ENCODE measurements at places on chromosomes 3 and 15.

DNA sequence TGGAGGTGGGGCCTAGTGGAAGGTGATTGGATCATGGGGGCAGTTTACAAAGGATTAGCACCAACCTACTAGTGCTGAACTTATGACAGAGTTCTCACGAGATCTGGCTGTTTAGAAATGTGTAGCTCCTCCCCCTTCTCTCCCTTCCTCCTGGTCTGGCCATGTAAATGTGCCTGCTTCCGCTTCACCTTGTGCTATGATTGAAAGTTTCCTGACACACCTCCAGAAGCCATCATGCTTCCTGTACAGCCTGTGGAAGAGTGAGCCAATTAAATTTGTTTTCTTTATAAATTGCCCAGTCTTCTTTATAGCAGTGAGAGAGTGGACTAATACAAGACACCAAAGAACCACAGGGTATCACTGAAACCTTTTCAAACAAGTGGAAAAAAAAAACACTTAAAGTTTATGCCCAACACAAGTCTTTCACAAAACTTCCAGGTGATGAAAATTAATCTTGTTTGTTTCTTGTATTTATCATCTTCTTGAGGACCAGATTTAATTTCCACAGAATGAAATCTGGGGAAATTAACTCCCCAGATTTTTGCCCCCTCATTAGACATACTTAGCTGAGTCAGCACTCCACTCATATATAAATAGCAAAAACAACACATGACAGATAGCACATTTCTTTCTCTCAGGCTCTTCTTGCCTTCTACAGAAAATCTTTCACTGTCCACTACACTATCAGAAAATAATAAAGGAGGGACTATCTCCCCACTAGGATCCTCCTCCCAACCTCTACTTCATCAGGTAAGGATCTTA lies 847.2 kb downstream of the TUSC7 start:
- DNase-seq: no peak

GRCh38 chr3:125010393-125010792 lies 45.4 kb downstream of the HEG1 start:
- DNase-seq: no peak

DNA sequence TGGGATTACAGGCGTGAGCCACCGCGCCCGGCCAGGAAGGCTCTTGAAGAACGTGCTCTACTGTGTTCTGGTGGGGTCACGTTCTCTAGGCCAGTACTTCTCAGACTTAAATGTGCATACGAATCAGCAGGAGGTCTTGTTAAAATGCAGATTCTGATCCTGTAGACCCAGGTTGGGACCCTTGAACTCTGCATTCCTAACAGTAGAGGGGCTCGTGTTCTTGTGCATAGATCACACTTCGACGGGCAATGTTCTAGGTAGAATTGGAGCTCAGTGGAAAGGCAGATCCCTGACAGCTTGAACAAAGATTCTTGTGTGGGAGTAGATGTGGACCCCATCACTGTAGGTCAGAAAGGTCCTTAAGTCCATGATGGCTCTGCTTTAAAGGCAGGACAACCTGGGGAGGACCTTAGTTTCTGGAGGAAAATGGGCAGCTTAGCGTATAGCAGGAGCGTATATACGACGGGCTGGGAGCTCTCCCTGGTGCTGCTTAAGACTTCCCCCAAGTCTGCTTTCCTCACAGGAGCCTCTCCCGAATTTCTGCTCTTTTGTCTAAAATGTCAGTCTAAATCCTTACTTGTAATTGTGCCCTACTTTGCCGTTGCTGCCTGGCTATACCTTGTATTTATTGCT lies 16.9 kb upstream of the FAM81A start:
- peak; percentile 41 for DNase-seq

DNA sequence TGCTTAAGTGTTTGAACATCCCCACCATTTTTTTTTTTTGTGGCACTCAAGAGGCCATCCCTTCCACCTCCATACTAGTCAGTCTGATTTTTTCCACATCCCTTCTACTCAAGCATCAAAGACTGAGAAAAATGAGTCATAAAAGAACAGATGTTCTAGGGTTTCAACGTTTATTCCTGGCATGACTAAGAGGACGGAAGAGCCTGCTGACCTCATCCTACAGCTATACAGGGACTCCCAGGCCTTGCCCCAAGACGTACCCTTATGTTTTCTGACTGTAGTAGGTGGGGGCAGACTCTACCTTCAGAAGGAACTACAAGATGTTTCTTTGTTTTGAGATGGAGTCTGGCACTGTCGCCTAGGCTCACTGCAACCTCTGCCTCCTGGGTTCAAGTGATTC lies 3.3 kb upstream of the ITPKA start:
- DNase-seq: peak; percentile 99

DNA sequence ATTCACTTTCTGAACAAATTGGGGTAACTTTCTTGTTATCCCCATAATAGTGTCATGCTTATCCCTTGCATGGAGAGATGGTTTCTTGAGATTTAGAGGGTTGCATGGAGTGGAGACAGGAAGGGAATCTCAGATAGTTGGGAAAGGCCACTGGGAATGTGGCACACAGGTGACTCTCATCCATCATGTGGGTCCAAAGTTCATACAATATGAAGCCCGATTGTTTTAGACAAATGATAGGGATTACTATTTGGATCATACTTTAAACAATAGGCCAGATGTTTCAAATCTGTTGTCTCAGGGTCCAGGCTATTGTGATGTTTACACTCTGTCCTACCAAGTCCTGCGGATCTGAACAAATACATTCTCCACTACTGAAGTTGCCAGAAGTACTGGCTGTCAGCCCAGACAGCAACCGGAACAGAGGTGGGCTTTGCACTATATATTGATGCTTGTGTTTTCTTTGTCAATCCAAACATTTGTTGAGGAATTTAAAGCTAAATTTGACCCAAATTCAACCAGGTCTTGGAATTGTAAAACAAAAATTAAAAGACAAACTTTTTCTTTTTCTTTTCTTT lies 39.2 kb upstream of the NMNAT3 start:
- no peak for DNase-seq

GRCh38 chr15:100049936-100050876 lies 291.6 kb downstream of the ADAMTS17 start:
- no peak for DNase-seq

DNA sequence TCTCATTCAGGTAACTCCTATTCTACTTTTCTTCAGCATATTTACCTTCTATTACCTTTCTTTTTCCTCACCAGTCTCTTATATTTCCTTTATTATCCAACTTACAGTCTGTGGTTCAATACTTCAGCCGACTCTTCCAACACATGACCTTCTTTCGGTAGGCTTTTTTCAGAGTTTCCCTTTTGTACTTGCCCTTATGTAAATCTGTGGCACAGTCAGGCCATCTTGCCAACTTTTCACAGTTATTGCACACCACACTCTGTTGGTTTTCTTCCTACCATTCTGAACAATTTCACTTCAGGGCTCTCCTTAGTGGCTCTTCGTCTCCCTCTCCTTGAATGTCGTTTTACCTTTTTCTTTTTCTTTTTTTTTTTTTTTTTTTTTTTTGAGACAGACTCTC lies 427.8 kb downstream of the LPP start:
- no peak for DNase-seq

GRCh38 chr15:33584797-33585196 lies 274.0 kb downstream of the RYR3 start:
- peak; percentile 66 for DNase-seq

GRCh38 chr3:38609386-38610111 lies 39.9 kb downstream of the SCN5A start:
- no peak for DNase-seq

DNA sequence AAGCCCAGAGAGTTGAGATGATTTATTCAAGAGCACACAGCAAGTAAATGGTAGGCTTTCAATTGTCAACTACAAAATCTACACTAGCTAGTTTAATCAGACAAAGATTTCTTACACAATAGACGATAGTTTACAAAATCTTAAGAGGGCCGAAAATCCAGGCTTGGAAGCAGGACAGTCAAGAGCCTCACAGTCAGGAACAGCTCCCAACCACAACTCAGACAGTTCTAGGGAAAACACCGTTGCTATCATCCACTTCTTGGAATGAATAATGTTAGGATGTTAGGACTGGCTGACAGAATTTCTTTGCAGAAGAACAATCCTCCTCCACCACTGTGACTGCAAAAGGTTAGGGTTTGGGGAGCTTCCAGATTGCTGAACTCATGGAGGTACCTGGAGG lies 290.8 kb upstream of the ZPLD1 start:
- no peak for DNase-seq

DNA sequence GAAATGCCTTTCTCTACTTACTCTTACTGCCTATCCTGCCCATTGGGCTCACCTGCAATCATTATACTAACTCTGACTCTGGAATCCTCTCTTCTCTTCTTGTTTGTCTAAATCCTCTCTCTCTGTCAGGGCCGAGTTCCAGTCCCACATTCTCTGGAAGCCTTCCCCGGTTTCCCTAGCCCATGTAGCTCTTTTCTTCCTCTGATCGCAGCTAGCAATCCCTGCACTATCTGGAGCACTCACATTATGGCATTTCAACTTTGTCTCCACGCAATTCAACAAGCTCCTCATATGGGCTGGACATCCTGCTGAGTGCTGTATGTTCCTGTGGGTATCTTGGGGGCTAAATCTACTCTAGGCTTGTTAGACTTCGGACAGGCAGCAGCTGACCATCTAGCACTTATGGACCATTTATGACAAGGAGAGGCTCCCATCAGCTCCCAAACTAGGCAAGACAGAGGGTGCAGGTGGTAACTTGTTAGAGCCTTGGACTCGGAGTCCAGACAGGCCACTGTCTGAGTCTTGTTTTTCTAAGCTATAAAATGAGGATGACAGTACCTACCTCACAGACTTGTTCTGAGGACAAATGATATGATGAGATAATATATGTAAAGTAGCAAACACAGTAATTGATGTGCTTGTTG lies 58.3 kb downstream of the EPHB3 start:
- DNase-seq: peak; percentile 52
